ENCODE measurements at places on chromosomes 13 and 19. TPM values are rescaled to one million over a fixed set of nuclear protein-coding genes. Genes with fewer than 3 reads are reported as not detected.

DNA sequence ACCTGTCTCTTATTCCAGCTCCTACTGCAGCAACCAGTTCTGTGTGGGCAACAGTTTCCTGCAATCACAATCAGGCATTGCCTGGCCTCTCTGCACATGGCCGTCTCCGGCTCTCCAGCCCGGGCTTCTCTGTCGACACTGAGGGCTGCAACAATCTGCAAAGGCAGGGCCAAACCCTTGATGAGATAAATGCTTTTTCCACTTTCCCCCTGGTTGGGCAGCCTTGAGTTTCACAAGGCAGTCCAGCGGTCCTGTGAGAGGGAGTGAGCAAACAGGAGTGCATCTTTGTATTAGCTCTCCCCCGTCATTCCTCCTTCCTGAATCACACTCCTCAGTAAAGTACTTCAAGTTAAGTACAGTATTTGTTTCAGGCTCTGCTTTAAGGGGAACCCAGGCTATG is 40.7 kb upstream of the VWA8 start:
- no peaks in the 10 kb centered on the region for H3K27me3 ChIP-seq
- DNase-seq = no peak
- H3K4me1 ChIP-seq = no peaks in the 10 kb centered on the region
- H3K36me3 ChIP-seq = no peaks in the 10 kb centered on the region
- H3K27ac ChIP-seq = no peak overlapping the region

ZNF878 gene
- 0.32 TPM for total RNA-seq

GRCh38 chr19:3942790-3943409 is 10.0 kb downstream of the NMRK2 start:
- no peak for DNase-seq
- H3K27ac ChIP-seq = no peak overlapping the region
- no peaks in the 10 kb centered on the region for H3K36me3 ChIP-seq
- no peaks in the 10 kb centered on the region for H3K4me1 ChIP-seq

NDFIP2 gene
- total RNA-seq = 56.9 TPM

- no peaks in the 10 kb centered on the region for H3K27me3 ChIP-seq
- no peaks in the 10 kb centered on the region for H3K36me3 ChIP-seq
- peaks cover 27% of the 10 kb centered on the region for H3K4me1 ChIP-seq
- no peak overlapping the region for H3K4me3 ChIP-seq
These were observed 12.3 kb upstream of the RASA3 start for GRCh38 chr13:114144606-114145244.

DNA sequence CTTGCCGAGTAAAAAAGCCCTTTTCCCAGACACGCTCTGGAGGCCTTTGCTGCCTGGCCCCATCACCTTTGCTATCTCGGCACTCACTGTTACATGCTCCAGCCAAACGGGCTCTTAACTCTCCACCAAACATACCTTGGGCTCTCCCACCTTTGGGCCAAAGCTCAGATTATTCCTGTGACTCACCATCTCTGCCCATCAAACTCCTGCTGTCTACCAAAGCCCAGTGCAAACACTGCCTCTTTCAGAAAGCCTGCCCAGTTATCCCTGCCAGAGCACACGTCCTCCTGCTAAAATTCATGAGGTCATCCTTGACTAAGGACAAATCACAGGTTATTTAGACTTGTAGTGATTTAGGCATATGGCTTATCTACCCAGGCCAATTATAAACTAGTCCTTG is 48.1 kb upstream of the SERPINE3 start:
- no peaks in the 10 kb centered on the region for H3K36me3 ChIP-seq
- H3K27ac ChIP-seq = peak overlapping the region; percentile 55
- no peak for DNase-seq
- no peak overlapping the region for H3K4me3 ChIP-seq
